ENCODE measurements at places on chromosomes 1 and 21. TPM values are rescaled to one million over a fixed set of nuclear protein-coding genes. Genes with fewer than 3 reads are reported as not detected.

TMEM269 gene
- total RNA-seq = not detected

SSX2IP gene
- 57.6 TPM for total RNA-seq

ACBD6 gene
- total RNA-seq = 40.7 TPM

AK5 gene
- total RNA-seq = 6.1 TPM

ATF3 gene
- 3.2 TPM for total RNA-seq

GJA5 gene
- total RNA-seq = 10.8 TPM

DNA sequence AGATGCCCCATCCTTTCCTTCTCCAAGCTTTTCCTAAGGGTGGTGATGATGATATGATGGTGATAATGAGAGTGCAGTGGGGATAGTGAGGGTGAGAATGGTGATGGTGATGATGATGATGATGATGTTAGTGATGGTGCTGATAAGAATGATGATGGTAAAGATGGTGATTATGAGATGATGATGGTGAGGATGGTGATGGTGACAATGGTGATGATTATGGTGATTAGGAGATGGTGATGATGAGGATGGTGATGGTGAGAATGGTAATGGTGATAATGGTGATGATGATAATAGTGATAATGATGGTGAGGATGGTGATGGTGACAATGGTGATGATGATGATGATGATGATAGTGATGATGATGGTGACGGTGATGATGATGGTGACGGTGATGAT, 4.0 kb downstream of the BSND start:
- no peaks in the 10 kb centered on the region for H3K4me1 ChIP-seq
- no peak overlapping the region for H3K4me3 ChIP-seq
- no peak overlapping the region for H3K27ac ChIP-seq
- no peaks in the 10 kb centered on the region for H3K27me3 ChIP-seq
- DNase-seq = no peak

DNA sequence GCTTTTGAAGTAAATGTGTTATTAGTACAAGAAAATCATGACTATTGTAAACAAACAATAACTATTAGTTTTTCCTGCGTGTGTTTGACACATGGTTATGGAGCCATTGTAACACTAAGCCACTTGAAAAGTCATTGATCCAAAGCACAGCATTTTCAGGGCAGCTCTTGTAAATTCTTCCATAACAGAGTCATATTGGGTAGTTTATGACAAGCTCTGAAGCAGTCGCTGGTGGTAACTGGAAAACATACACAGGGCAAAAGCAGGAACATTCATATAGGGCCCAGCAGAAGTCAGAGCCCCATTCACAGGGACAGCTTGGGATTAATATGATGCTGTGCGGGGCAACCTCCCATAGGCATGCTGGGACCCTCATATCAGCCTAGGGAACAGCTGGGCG, 483.2 kb upstream of the PTBP2 start:
- no peaks in the 10 kb centered on the region for H3K27me3 ChIP-seq
- no peak for DNase-seq
- H3K4me3 ChIP-seq = no peak overlapping the region
- H3K4me1 ChIP-seq = no peaks in the 10 kb centered on the region

DNA sequence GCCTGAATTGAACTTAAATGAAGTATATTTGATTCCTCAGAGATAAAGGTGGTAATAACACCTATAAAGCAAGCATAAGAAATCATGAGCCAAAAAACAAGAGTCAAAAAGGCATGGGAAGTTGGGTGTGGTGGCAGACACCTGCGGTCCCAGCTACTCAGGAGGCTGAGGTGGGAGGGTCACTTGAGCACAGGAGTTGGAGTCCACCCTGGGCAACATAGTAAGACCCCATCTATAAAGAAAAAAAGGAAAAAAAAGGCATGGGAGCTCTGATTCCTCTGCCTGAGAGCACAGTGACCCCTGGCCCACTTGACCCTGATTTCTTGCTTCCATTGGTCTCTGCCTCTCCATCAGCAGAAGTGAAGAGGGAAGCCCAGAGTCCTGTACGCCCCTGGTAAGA, 40.3 kb downstream of the MT1HL1 start:
- no peaks in the 10 kb centered on the region for H3K36me3 ChIP-seq
- no peak overlapping the region for H3K4me3 ChIP-seq
- no peaks in the 10 kb centered on the region for H3K4me1 ChIP-seq
- H3K27me3 ChIP-seq = no peaks in the 10 kb centered on the region

- no peaks in the 10 kb centered on the region for H3K4me1 ChIP-seq
- H3K36me3 ChIP-seq = no peaks in the 10 kb centered on the region
- peak overlapping the region; percentile 83 for H3K27ac ChIP-seq
- DNase-seq = peak; percentile 70
These were observed 115.0 kb downstream of the TGFB2 start for GRCh38 chr1:218459878-218460711.

- no peak overlapping the region for H3K27ac ChIP-seq
- no peaks in the 10 kb centered on the region for H3K4me1 ChIP-seq
- H3K36me3 ChIP-seq = no peaks in the 10 kb centered on the region
- no peaks in the 10 kb centered on the region for H3K27me3 ChIP-seq
- H3K4me3 ChIP-seq = no peak overlapping the region
- no peak for DNase-seq
These were observed 16.2 kb downstream of the RIPK4 start for GRCh38 chr21:41750532-41751151.

DNA sequence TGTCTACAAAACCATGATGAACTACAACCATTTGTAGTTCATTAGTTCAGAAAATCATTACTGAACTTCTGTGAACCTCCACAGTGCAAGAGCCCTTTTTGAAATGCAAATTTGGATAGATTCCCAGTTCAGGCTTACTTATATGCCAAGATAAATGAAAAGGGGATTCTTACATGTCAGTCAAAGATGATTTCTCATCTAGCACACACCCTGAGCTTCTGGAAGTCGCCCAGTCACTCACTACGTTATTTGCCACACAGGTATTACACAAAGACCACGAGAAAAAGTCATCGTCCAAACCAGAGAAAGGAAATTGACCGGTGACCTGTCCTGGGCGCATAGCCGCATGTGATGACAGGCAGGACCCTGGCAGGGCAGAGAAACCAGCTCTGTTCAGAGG, 41.8 kb downstream of the ETS2 start:
- no peak overlapping the region for H3K27ac ChIP-seq
- H3K4me3 ChIP-seq = no peak overlapping the region
- peaks cover 19% of the 10 kb centered on the region for H3K4me1 ChIP-seq
- H3K36me3 ChIP-seq = no peaks in the 10 kb centered on the region
- DNase-seq = no peak
- H3K27me3 ChIP-seq = no peaks in the 10 kb centered on the region

- no peaks in the 10 kb centered on the region for H3K4me1 ChIP-seq
- no peaks in the 10 kb centered on the region for H3K36me3 ChIP-seq
- no peak overlapping the region for H3K4me3 ChIP-seq
- no peak for DNase-seq
- peaks cover 6% of the 10 kb centered on the region for H3K27me3 ChIP-seq
- H3K27ac ChIP-seq = no peak overlapping the region
These were observed 7.3 kb upstream of the LRRC71 start for GRCh38 chr1:156912861-156913808.

- peaks cover 12% of the 10 kb centered on the region for H3K4me1 ChIP-seq
- DNase-seq = no peak
- H3K4me3 ChIP-seq = no peak overlapping the region
- peaks cover 3% of the 10 kb centered on the region for H3K27me3 ChIP-seq
These were observed 115.7 kb downstream of the PRDM16 start for GRCh38 chr1:3184666-3185065.

- no peaks in the 10 kb centered on the region for H3K27me3 ChIP-seq
- H3K4me3 ChIP-seq = no peak overlapping the region
- no peak overlapping the region for H3K27ac ChIP-seq
- H3K4me1 ChIP-seq = no peaks in the 10 kb centered on the region
- no peaks in the 10 kb centered on the region for H3K36me3 ChIP-seq
These were observed 52.6 kb upstream of the RBM15 start for GRCh38 chr1:110286564-110286963.

- no peaks in the 10 kb centered on the region for H3K4me1 ChIP-seq
- H3K4me3 ChIP-seq = no peak overlapping the region
- no peak overlapping the region for H3K27ac ChIP-seq
These were observed 21.2 kb upstream of the CHI3L1 start for GRCh38 chr1:203207751-203208150.

DNA sequence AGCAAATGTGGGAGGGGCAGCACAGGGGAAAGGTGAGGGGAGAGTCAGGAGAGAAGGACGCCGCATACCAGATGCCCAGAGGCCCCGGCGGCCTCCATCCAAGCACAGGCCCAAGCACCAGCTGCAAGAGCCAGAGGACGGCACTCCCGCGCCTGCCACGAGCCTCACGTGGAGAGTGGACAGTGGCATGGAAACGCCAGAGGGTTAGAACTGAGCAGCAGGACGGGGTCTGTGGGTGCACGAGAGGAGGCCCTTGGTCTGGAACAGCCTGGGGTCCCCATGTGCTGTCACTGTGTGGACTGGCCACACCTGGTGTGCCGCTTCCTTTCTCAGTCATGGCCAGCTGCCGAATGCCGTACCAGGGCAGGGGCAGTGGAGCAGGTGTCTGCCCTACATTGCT, 68.7 kb downstream of the AGPAT3 start:
- no peak overlapping the region for H3K4me3 ChIP-seq

DNA sequence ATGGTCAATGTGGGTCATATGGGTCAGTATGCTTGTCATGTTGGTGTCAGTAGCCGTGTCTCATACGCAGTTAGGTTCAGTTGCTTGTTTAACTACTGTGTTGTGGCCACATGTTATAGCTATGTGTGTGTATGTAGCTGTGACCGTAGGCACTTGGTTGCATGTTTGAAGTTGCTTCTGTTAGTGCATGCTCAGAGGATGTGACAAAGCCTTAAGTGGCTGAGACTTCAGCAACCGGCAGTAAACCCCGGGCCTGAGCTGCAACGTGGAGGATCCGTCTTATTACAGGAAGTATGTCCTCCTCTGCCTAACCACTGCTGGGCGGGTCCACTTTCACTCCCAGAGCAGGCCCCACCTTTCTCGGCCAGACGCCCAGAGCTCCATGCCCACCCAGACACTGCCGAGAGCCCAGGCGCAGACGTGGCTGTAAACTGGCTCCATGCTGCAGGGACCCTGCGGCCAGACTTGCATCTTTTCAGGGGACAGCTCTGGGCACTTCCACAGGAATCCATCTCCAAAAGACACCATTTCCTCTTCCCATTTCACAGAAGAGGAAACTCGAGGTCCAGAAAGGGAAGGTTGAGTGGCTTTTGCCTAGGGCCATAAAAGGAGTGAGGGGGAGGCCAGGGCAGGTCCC, 2.2 kb downstream of the TCEA3 start:
- peak overlapping the region; percentile 75 for H3K4me3 ChIP-seq
- peak; percentile 90 for DNase-seq

DNA sequence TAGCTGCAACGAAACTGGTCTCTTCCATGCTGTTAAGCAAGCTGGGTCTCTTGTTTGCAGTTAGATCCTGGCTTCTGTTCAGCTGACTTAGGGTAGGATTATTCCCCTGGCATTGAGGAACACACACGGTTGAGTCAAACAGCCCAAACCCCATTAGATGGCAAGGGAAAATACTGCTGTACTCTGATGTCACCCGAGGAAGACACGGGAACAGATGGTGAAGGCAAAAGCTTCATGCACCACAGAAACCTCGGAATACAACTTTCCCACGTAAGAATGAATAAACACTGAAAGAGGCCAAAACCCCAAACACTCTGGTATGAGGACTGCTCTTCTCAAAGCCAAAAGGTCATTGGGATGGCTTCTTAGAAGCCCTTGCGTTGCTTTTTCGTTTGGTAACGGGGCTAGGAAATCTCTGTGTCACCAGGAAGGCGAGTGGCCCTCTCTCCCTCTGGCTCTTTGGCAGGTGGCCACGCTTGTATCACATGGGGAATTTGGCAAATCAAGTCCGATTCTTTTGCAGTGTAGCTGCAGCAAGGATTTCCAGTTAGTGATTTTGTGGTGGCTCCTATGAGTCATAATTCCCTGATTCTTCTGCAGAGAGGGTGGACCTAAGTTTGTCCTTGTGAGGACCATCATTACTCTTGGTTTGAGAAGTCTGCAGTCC, 16.7 kb upstream of the LYST start:
- H3K4me1 ChIP-seq = peaks cover 10% of the 10 kb centered on the region
- peak; percentile 93 for DNase-seq
- H3K36me3 ChIP-seq = no peaks in the 10 kb centered on the region
- peak overlapping the region; percentile 12 for H3K4me3 ChIP-seq
- peak overlapping the region; percentile 56 for H3K27ac ChIP-seq

GRCh38 chr1:181661569-181661968, 178.3 kb downstream of the CACNA1E start:
- H3K36me3 ChIP-seq = no peaks in the 10 kb centered on the region
- no peaks in the 10 kb centered on the region for H3K4me1 ChIP-seq
- H3K27ac ChIP-seq = no peak overlapping the region
- DNase-seq = no peak

- no peak for DNase-seq
- H3K4me3 ChIP-seq = no peak overlapping the region
- H3K27me3 ChIP-seq = no peaks in the 10 kb centered on the region
These were observed 77.6 kb downstream of the DDX20 start for GRCh38 chr1:111833334-111833733.

DNA sequence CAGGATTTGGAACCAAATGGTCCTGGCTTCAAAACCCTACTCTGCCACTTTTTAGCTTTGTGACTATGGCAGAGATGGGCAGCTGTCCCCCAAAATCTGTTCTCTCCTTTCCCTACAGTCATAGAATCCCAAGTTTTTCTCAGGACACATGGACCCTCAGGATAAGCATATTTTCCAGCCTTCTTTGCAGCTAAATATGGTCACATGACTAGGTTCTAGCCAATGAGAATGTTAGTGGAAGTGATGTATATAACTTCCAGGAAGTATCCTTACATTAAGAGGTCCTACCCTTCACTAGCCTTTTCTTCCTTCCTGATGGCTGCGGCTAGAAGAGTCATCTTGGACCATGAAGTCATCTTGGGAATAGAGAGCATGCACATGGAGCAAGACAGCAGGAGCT, 5.9 kb downstream of the IGSF3 start:
- no peaks in the 10 kb centered on the region for H3K27me3 ChIP-seq
- peaks cover 8% of the 10 kb centered on the region for H3K4me1 ChIP-seq
- no peaks in the 10 kb centered on the region for H3K36me3 ChIP-seq
- no peak overlapping the region for H3K27ac ChIP-seq
- H3K4me3 ChIP-seq = no peak overlapping the region

DNA sequence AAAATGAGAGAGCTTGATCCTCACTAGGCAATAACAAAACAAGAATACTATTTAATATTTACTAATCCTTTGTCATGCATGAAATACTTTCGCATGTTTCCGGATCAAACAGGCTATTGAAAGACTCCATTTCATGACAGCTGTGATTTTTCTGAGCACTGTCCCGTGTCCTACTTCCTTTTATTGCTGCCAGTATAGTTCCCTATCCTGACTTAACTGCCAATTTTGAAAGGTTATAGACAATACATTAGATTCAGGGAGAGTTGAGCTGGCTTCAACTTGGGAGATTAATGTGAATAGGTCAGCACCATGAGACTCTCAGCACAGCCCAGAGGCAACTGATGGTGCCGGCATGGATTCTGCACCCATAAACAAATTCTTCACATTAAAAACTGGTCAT, 225.8 kb downstream of the VAV3 start:
- no peaks in the 10 kb centered on the region for H3K36me3 ChIP-seq
- no peak for DNase-seq
- H3K27ac ChIP-seq = no peak overlapping the region
- H3K4me3 ChIP-seq = no peak overlapping the region
- no peaks in the 10 kb centered on the region for H3K27me3 ChIP-seq

All from sigmoid colon (tissue), 7 donors.